Stimulated activated CD4-positive, alpha-beta T cell treated with anti-CD3 and anti-CD28 coated beads, TNF-alpha, amount 100 ng/mL, for 4 hours (primary cell): ENCODE measurements at places on chromosomes 11 and 22.

- DNase-seq, result no peak
These were observed 8.5 kb downstream of the YPEL4 start for GRCh38 chr11:57641011-57641807.

DNA sequence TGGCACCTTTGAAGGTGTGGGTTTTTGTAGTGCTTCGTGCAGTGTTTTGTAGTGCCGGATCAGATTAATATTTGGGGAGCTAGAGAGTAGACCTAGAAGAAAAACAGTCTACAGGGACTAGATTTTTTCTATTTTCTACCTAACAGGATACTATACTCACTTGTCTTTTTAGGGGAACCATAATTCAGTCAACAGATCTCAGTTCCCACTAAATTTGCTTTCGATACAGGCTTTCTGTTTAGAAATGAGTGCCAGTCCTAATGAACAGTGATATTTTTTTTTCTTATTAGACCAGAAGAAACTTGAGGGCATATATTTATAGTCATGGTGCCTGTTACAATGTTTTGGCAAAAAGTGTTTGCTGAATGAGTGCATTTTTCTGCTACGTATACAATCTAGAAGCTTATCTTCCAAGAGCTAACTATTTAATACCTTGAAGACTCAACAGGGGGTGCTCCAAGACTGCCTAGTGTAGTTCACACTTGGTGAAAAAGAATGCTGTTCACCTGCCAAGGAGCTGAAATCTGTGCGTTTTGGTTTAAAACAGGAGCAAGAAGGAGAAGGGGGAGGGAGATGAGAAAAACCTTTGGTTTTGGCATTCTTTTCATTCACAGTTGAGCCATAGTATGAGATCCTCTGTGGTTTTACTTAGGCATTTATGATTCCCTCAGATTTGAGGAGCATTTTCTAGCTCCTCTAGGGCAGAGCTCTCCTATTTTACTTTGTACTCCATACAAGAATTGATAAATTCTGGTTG lies 44.9 kb upstream of the VSTM5 start:
- DNase-seq, result no peak

DNA sequence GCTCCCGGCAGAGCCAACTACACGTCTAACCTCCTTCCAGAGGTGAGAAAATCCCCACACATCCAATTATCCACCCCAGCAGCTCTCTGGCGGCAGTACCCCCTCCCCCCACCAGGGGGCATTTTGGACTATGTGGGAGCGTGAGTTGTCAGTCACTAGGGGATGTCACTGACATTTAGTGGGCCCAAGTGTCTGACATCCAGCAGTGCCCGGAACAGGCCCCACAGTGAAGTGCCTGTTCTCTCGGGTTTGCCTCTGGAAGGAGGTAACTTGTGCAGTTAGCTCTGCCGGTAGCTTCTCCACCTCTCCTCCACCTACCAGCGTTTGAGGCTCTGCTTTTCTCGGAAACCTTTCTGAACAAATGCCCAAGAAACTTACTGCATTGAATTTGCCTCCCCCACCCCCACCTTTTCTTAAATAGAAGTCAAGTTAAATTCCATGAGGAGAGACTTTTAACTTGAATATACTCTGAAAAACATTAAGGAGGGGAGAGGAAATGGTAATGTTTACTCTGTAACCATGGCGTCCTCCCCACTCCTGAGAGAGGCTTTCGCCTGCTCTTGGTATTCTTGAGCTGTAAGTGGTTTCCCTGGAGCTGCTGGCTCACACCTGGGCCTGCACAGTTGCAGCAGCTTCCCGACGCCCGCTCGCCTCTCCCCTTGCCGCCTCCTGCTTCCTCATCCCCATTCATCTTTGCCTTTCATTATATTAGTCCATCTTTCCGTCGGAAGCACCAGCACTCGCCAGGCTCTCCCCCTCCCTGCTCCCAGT lies 112.8 kb downstream of the WNT7B start:
- peak; percentile 65 for DNase-seq

- DNase-seq, result no peak
These were observed 24.9 kb upstream of the GRAMD1B start for GRCh38 chr11:123405123-123405592.

DNA sequence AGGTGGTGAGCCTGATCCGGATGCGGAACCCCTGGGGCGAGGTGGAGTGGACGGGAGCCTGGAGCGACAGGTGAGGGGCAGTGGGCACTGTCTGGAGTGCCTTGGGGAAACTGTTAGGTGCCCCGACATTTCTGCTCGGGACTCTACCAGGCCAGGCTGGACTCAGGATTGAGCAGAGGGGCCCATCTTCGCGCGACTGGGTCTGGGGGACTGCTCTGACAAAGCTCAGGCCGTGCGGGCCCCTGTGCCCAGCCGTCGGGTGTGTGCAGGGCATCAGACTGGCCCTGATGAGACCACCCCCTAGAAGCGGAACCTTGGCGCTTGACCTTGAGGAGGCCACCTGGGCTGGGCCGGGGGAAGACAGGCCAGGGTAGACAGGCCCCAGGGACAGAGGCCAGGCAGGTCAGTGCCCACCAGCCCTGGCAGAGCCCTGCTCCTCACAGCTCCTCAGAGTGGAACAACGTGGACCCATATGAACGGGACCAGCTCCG lies 6.3 kb downstream of the CAPN1 start:
- DNase-seq, result no peak

DNA sequence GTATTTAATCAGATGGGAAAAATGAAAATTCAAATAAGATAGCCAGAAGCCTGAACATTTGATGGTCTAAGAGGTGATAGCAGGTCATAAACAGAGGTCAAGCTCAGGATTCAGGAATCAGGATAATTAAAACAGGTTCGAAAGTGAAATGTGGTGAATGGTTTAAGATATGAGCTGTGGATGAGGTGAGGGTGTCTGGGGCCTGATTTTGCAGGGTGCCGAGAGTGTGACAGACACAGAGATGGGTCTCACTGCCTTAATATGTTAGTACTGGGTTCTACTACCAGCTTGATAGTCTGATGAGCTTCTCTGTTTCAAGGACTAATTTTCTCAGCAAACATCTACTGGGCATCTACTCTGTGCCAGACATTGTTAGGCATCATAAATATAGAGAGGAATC lies 19.9 kb upstream of the EMSY start:
- DNase-seq, result no peak

GRCh38 chr11:16713594-16713993 lies 24.9 kb upstream of the C11orf58 start:
- no peak for DNase-seq

- no peak for DNase-seq
These were observed 485.4 kb downstream of the SOX6 start for GRCh38 chr11:15870911-15871310.
